ENCODE measurements at places on chromosomes 11 and 22.

- DNase-seq: no peak
Observed at GRCh38 chr11:11010624-11011127, 152.8 kb upstream of the ZBED5 start.

GRCh38 chr11:36775130-36775529 lies 177.1 kb upstream of the RAG2 start:
- DNase-seq: no peak

DNA sequence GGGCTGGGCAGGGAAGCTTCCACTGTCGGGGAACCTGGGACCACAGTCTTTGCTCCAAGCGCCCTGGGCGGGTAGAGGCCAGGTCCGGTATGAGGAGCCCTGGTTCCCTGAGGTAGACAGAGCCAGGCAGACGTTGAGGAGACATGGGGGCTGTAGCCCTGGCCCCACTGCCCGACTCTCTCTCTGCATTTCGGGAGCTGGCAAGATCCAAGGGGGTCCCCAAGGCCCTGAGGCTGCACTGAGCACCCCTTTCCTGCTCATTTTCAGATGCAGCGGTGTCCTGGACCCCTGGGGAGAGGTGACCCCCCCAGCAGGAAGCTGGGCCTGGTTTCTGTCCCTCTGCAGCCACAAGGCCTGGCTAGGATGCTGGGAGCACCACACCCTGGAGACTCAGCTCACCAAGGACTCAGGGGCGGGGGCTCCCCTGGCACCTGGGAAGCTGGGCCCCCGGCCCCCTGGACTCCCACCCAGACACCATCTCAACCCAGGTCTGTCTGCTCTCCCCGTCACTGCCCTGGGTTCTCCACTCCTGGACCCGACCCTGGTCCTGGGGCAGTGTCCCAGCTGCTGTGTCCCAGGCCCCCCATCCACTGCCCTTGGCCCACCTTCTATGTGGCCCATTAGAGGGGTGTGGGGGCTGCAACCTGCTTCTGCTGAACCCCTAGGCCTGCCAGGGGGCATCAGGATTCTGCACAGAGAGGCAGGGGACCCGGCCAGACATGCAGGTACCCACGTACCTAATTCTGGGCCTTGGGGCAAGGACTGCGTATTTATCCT lies 15.0 kb upstream of the MUC6 start:
- DNase-seq: no peak

- DNase-seq: no peak
Observed at GRCh38 chr22:28222976-28223745, 304.1 kb upstream of the PITPNB start.

GRCh38 chr11:114322934-114323333 lies 26.7 kb downstream of the NNMT start:
- no peak for DNase-seq

GRCh38 chr11:20099527-20099926 lies 60.7 kb downstream of the DBX1 start:
- peak; percentile 9 for DNase-seq

- DNase-seq: no peak
Observed at GRCh38 chr11:111355956-111356659, 23.0 kb downstream of the POU2AF1 start.

DNA sequence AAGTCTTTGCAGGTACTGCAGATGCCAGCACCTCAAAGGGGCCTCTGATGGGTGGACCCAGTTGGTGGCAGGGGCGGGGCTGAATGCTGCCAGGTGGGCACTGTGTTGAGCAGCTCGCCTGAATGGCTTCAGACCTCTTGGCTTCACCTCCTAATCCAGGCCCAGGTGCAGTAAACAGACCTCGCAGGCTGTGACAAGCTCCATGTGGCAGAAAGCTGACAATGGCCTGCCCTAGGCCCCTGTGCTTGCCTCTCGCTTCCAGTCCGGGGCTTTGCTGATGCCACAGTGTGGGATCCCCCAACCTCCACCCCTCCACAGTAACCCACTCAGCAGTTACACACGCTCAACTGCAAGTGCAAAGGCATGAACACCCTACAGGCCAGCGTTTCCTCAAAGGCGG lies 9.4 kb downstream of the IGLL1 start:
- DNase-seq: no peak

DNA sequence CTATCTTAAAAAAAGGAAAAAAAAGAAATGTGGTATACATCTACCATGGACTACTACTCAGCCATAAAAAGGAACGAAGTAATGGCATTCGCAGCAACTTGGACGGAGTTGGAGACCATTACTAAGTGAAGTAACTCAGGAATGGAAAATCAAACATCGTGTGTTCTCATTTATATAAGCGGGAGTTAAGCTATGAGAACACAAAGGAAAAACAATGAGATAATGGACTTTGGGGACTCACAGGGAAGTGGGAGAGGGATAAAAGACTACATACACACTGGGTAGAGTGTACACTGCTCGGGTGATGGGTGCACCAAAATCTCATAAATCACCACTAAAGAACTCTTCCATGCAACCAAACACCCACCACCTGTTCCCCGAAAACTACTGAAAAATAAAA lies 11.8 kb downstream of the RAB6A start:
- DNase-seq: no peak

DNA sequence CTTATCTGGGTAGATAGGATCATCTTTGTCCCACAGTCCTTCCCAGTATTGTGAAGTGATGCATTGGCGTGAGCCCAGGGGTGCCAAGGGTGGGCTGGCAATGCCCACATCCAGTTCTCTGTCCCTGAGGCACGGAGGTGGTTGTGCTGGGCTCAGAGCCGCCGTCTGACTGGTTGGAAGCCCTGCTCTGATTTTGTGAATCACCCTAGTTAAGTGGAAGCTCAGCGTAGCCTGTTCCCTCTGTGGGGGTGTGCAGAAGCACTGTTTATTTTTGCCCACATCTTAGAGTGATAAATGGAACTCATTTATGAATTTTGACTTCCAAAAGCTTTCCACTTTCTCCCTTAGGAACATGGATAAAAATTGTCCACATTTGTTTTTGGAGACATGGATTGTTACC lies 13.6 kb downstream of the BCR start:
- DNase-seq: no peak

DNA sequence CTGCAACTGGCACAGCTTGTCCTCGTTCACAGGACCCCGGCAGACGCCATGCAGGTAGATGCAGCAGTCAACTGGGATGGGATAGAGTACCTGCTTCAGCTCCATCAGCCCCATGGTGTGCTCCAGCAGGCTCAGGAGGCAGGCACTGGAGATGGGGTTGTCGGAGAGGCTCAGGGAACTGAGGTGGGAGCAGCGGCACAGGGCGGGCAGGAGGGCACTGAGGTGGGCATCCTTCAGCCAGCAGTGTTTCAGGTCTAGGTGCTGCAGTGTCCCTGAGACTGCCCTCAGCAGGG lies 8.7 kb upstream of the TOP3B start:
- DNase-seq: no peak

DNA sequence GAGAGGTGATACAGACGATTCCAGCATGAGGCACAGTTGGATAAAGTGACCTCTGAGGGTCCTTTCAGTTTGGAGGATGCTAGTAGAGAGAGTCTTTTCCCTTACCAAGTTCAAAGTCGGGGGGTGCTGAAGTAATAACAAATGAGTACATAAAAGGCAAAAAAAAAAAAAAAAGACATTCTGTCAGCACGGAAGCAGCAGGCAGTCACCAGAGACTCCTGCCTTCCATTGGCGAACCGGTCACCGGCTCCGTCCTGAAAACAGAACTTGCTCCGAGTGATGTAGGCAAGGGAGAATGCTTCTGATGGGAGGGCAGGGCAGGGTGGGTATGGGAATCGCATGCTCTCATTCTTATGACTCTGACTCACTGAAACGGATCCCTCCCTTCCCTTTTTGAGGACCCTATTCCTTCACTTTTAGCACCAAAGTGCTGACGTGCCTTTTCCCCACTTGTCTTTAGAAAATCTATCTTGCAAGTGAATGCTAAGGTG lies 65.9 kb downstream of the PRR5L start:
- DNase-seq: no peak

- DNase-seq: no peak
Observed at GRCh38 chr11:68352591-68352990, 40.2 kb downstream of the LRP5 start.

DNA sequence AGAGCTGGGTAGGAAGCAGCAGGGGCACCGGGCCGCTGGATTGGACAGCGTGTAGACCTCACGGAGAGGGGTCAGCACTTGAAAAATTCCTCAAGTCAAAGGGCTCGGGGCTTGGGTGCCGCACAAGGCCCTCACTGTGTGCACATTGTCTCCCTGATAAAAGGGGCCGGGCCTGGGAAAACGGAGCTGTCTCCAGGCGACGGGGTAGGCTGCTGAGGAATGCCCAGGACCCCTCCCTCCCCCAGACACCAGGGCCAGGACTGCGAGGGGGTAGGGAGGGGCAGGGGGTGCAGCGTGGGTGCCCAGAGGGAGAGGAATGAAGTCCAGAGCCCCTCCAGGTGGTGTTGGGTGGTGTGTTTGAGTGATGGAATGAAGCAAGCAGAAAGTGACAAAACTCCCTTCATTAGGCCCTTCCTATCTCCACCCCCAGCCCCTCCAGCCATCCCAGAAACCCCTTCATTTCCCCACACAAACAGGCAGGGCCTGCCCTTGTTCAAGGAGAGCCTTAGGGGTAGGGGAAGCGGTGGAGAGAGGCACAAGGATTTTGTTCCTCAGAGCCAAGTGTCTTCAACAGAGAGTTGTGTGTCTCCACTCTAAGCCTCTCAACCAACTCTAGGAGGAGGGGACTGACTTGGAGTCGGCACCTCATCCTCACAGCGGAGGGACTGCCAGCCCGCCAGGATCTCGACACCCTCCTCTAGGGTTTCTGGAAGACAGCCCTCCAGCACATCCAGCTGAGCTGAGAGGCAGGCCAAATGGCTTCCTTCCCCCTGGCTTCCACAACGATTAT lies 63.9 kb downstream of the SYN3 start:
- DNase-seq: no peak

DNA sequence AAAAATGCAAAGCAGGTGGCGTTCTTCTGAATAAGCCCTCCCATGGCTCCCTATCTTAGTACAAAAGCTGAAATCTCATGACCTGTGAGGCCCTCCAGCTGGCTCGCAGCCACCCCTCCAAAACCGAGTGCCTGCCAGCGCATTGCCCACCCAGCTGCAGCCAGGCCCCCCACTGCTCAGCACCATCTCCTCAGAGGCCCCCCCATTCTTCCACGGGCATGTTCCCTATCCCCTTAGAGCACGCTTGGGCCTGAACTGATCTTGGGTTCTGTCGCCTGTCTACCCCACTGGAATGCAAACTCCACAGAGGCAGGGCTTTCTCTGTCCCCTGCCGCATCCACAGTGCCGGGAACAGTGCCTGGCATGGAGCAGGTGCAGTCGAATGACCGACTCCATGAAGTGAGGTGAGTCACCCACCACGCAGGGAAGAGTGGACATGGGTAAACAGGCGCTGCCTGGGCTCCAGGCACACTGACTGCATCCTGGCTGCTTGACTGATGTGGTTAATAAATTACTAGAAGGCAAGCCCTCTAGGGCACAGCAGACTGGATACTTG lies 11.3 kb upstream of the EFCAB6 start:
- no peak for DNase-seq

DNA sequence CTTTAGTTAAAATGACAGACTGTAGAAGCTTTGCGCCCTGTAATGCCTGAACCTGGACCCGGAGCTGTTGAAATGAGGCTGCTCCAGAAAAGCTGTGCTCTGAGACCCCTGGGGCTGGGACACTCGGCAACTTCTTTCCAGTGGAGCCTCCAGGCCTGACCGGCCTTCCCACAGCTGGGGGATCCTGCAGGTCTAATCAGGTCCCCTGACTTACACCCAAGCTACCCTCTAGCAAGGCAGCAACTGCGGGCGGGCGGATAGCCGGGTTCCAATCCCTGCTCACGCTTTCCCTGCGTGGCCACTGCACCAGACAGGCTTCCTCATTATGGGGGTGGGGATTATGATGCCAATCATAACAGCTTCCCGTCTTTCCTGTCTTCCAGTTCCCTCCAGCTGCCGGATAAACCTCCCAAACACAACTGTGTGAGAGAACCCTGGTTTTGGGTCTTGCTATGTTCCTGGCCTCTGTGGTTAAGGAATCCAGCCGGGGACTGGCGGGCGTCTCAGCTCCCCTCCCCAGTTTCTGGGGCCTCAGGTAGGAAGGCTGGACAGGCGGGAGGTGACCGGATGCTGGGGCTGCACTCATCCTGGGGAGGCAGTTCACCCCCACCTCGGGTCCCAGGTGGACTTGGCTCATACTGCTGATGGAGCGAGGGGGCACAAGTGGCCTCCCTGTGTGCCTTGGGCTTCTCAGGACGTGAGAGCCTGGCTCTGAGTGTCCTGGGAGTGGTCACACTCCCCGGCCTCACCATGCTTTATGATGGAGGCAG lies 38.6 kb downstream of the PARVG start:
- no peak for DNase-seq

DNA sequence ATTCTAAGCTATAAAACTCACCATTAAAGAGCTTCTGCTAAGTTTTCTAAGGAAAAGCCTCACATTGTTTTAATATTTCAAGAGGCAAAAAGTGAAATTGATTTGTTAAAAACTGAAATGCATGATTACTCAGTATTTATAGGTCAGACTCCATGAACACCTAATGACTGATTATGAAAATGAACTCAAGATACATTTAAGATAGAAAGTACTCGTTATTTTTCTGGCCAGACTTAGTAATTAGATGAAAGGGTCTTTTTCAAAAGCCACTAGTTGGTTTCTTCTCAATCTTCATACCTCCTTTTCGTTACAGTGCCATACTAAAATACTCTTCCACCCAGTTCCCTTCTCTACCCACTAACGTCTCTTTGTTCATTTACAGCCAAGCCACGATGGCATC lies 56.3 kb downstream of the VSIG10L2 start:
- peak; percentile 15 for DNase-seq

GRCh38 chr11:129458278-129458677 lies 82.6 kb downstream of the BARX2 start:
- no peak for DNase-seq

DNA sequence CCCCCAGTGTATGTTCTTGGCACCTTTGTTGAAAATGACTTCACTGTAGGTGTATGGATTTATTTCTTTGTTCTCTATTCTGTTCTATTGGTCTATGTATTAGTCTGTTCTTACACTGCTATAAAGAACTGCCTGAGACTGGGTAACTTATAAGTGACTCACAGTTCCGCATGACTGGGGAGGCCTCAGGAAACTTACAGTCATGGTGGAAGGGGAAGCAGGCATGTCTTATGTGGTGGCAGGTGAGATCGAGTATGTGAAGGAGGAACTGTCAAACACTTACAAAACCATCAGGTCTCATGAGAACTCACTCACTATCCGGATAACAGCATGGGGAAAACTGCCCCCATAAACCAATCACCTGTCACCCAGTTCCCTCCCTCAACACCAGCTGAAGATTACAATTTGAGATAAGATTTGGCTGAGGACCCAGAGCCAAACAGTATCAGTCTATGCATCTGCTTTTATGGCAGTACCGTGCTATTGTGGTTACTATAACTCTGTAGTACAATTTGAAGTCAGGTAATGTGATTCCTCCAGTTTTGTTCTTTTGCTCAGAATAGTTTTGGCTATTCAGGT lies 836.2 kb downstream of the DLG2 start:
- no peak for DNase-seq
